ENCODE measurements at places on chromosomes 12 and 14. TPM values are rescaled to one million over a fixed set of nuclear protein-coding genes. Genes with fewer than 3 reads are reported as not detected.

DNA sequence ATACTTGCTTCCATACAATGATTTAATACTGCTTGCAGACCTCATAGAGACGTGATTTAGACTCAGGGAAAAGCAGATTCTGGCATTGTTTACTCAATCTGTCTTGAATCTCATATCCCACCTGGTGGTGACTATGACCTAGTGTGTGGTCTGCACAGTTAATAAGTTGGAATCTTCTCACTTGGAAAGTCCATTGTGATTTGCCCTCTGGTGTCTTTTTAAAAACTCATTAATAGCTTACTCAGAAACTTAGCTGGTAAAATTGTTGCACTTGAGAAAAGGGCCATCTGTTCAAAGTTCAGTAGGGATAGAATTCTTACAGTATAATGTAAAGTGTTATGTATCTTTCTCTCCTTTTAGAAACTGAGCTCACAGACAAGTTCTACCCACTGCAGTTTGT is 106.0 kb downstream of the PELI2 start:
- H3K27me3 ChIP-seq: no peaks in the 10 kb centered on the region
- no peaks in the 10 kb centered on the region for H3K36me3 ChIP-seq
- H3K4me3 ChIP-seq: no peak overlapping the region
- no peaks in the 10 kb centered on the region for H3K4me1 ChIP-seq
- no peak overlapping the region for H3K27ac ChIP-seq
- no peak for DNase-seq

DNA sequence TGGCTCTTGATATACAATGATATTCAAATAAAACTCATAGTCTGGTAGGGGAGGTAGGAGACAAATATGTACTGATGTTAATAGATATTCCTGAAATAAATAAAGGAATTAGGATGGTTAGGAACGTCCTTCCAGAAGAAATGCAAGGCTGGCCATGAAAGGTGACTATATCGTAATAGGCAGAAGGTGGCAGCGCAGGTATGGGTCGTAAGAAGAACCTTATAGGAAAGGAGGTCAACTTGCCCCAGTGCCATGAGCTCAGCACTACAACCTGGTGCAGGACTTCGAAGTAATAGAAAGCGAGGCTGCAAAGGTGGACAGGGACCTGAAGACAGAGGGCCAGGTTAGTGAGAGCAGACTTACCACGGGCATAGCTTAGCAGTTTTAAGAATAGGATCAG is 55.3 kb upstream of the FGD4 start:
- no peak overlapping the region for H3K27ac ChIP-seq
- no peak overlapping the region for H3K4me3 ChIP-seq
- DNase-seq: no peak
- no peaks in the 10 kb centered on the region for H3K36me3 ChIP-seq
- H3K4me1 ChIP-seq: no peaks in the 10 kb centered on the region
- H3K27me3 ChIP-seq: no peaks in the 10 kb centered on the region

- H3K4me3 ChIP-seq: no peak overlapping the region
- peaks cover 68% of the 10 kb centered on the region for H3K36me3 ChIP-seq
- H3K27me3 ChIP-seq: no peaks in the 10 kb centered on the region
- H3K4me1 ChIP-seq: peaks cover 70% of the 10 kb centered on the region
Observed at GRCh38 chr12:92359581-92360209, 214.0 kb upstream of the BTG1 start.

DNA sequence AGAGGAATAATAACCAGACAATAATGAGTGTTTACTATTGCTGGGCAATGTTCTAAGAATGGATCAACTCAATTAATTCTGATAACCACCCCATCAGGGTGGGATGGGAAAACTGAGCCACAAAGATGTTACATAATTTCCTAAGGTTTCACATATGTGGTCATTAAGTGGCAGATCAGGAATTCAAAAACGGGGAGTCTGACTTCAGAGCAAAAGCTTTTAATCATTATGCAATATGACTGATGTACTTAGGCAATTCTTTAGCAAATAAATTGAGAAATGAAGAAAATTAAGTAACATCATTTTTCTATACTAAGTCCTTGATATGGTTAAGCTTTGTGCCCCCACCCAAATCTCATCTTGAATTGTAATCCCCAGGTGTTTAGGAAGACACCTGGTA is 53.4 kb downstream of the PLCZ1 start:
- no peaks in the 10 kb centered on the region for H3K27me3 ChIP-seq
- no peaks in the 10 kb centered on the region for H3K36me3 ChIP-seq
- H3K4me1 ChIP-seq: no peaks in the 10 kb centered on the region
- H3K4me3 ChIP-seq: no peak overlapping the region
- DNase-seq: no peak

DNA sequence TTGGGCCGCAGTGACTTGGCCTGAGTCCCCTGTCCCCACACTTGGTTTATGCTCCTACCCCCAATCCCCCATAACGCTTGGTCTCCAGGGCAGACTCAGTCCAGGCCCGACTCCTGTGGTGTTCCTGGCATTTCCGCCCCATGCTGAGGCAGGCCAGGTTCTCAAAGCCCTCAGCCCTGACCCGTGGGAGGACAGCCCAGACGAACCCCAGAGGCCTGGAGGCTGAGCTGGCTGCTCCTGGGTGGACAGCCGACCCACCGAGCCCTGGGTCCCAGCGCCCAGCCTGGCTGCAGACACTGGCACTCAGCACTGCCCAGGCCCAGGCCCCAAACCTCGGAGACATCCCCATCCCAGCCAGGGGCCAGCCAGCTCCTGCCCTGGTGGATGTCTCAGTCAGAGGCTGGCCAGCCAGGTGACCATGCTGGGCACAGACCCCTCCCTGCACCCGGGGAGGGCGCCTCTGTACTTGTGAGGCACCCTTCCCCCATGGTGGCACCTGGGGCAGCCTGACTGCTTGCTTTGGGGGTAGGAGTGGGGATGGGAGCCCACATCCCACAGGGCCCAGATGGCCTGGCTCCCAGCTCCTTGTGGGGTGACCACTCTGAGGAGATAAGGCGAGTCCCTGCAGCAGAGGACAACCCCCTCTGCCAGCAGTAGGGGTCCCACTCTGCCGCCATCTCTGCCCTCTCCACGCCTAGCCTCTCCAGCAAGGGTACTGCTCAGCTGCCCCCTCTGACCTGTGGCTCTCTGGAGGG is 1.4 kb downstream of the PLD4 start:
- no peak overlapping the region for H3K27ac ChIP-seq
- H3K27me3 ChIP-seq: peaks cover 4% of the 10 kb centered on the region
- H3K4me3 ChIP-seq: no peak overlapping the region
- no peaks in the 10 kb centered on the region for H3K36me3 ChIP-seq
- H3K4me1 ChIP-seq: no peaks in the 10 kb centered on the region

DNA sequence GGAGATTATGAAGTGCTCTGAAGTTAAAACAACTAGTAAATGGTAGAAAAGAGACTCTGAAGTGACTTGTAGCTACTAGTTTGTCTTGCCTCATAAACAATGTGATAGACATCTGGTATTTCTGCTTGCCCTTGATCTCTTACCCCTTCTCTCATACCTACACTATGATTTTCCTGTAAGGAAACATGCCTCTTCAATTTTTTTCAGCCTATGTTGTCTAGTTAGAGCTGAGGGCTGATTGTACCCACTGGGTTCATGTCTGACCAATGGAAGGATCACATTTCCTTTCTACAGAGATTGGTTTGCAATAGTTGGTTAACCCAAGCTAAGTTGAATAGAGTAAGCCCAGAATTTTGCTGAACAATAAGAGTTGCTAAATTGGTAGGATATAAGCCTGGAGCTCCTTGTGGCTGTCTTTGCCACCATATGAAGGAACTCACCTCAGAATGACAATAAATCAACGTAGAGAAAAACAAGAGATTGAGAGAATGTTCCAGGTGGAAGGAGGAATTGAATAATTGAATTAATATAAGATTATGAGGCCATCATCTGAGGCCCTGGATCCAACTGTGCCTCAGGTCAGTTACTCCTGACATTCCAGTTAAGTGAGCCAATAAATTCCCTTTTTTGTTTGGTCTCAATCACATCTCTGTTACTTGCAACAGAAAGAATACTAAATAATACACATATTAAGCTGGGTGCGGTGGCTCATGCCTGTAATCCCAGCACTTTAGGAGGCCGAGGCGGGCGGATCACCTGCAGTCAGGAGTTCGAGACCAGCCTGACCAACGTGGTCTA is 346.4 kb downstream of the ZFP36L1 start:
- DNase-seq: no peak
- no peak overlapping the region for H3K27ac ChIP-seq
- no peak overlapping the region for H3K4me3 ChIP-seq
- no peaks in the 10 kb centered on the region for H3K27me3 ChIP-seq
- H3K36me3 ChIP-seq: no peaks in the 10 kb centered on the region
- no peaks in the 10 kb centered on the region for H3K4me1 ChIP-seq

DNA sequence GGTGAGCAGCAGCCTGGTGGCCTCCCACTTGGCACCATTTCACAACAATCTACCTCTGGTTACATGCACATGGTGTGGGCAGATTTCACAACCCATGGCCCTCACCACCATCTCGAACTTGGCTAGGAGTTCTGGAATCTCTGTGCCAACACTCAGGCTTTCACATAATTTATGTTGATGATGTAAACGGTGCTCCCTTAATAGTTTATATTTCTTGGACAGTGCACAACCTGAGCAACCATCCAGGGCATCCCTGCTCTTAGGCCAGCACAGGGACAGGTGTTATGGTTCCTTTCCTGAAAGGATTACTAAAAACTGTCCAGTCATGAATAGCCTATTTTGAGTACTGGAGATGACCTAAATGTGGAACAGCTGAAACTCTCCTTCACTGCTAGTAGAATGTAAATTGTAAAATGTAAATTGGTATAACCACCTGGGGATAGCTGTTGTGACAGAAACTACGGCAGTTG is 28.6 kb downstream of the ABCB9 start:
- H3K27ac ChIP-seq: no peak overlapping the region
- H3K36me3 ChIP-seq: no peaks in the 10 kb centered on the region
- DNase-seq: no peak
- H3K4me1 ChIP-seq: peaks cover 3% of the 10 kb centered on the region
- no peaks in the 10 kb centered on the region for H3K27me3 ChIP-seq
- no peak overlapping the region for H3K4me3 ChIP-seq

- H3K27ac ChIP-seq: no peak overlapping the region
- H3K36me3 ChIP-seq: peaks cover 5% of the 10 kb centered on the region
- H3K4me3 ChIP-seq: no peak overlapping the region
- DNase-seq: no peak
- H3K4me1 ChIP-seq: peaks cover 24% of the 10 kb centered on the region
Observed at GRCh38 chr12:14989790-14990189, 16.9 kb downstream of the PDE6H start.

DNA sequence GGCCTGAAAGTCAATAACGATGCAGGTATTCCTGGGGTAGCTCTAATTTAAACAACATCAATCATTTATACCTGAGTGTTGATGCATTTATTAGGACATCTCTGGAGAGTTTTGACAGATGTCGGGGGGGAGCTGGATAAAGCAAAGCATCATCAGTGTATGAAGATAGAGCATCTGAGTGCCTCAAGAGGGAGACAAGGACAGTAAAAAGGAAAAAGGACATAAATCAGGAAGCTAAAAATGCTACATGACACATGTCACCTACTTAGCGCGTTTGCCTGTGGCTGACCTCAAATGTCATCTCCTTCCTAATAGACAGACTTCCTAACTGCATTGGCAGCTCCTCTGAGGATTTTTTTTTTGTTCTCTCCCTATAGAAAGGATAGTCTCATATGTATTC is 259.5 kb upstream of the PKP2 start:
- no peak overlapping the region for H3K4me3 ChIP-seq
- no peaks in the 10 kb centered on the region for H3K4me1 ChIP-seq
- no peaks in the 10 kb centered on the region for H3K27me3 ChIP-seq
- H3K36me3 ChIP-seq: no peaks in the 10 kb centered on the region

- H3K4me3 ChIP-seq: no peak within 1 kb of the TSS
- no peak within 1 kb of the TSS for H3K27ac ChIP-seq
- peaks cover 10% of the 10 kb centered on the region for H3K27me3 ChIP-seq
- H3K36me3 ChIP-seq: peaks cover 40% of the 10 kb centered on the region
Observed at GRCh38 chr14:22836301-22837113, at the start of gene MMP14. Gene MMP14 (plus strand): TSS chr14:22836585. CDS start chr14:22836818, 233 bp downstream.

- no peaks in the 10 kb centered on the region for H3K36me3 ChIP-seq
- peaks cover 6% of the 10 kb centered on the region for H3K4me1 ChIP-seq
- H3K27ac ChIP-seq: no peak overlapping the region
- H3K27me3 ChIP-seq: peaks cover 33% of the 10 kb centered on the region
- no peak for DNase-seq
Observed at GRCh38 chr12:15225136-15225862, 4.1 kb upstream of the RERG start.

DNA sequence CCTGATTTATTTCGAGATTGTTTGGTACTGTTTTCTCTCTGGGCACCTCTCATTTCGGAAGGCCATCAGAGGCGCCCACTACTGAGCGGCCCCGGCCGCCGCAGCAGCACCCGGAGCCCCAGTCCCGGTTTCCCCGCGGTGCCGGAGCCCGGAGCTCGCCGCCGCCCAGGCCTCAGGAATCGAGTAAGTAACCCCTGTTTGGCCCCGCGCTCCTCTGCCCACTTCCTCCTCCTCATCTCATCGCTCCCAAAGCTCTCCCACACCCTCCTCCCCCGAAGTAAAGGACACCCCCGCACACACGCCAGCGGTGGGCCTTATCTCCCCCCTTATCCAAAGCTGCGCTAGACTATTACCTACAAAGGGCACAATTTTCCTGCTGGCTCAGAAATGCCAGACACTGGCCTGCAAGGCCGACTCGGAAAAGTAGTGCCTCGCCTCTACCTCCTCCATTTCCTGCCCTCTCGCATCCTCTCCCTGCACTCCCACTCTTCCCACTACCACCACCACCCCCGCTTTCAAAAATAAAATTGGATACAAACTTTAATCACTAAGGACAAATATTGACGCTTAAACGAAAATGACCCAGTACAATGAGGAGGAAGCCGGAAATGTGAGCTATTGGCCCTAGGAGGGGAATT is 637 bp upstream of the FOXG1 start:
- DNase-seq: no peak
- peaks cover 52% of the 10 kb centered on the region for H3K27me3 ChIP-seq
- peaks cover 3% of the 10 kb centered on the region for H3K4me1 ChIP-seq
- peaks cover 18% of the 10 kb centered on the region for H3K36me3 ChIP-seq
- peak overlapping the region; percentile 29 for H3K4me3 ChIP-seq

- DNase-seq: no peak
- no peak overlapping the region for H3K4me3 ChIP-seq
- no peaks in the 10 kb centered on the region for H3K36me3 ChIP-seq
Observed at GRCh38 chr12:19387161-19387560, 52.1 kb upstream of the AEBP2 start.

- H3K4me3 ChIP-seq: no peak overlapping the region
- peaks cover 7% of the 10 kb centered on the region for H3K36me3 ChIP-seq
Observed at GRCh38 chr12:53230108-53230845, 1.7 kb downstream of the RARG start.

GRCh38 chr14:86022031-86022629 is 492.2 kb downstream of the FLRT2 start:
- H3K27ac ChIP-seq: no peak overlapping the region
- no peaks in the 10 kb centered on the region for H3K27me3 ChIP-seq
- no peaks in the 10 kb centered on the region for H3K36me3 ChIP-seq
- H3K4me3 ChIP-seq: no peak overlapping the region

- H3K4me3 ChIP-seq: no peak overlapping the region
- no peak for DNase-seq
- no peaks in the 10 kb centered on the region for H3K4me1 ChIP-seq
- no peaks in the 10 kb centered on the region for H3K27me3 ChIP-seq
Observed at GRCh38 chr12:124617615-124618014, 50.2 kb upstream of the NCOR2 start.

- no peak for DNase-seq
- no peaks in the 10 kb centered on the region for H3K36me3 ChIP-seq
- peaks cover 9% of the 10 kb centered on the region for H3K4me1 ChIP-seq
- no peak overlapping the region for H3K27ac ChIP-seq
- H3K4me3 ChIP-seq: no peak overlapping the region
Observed at GRCh38 chr14:97920201-97920600, 1123.0 kb downstream of the VRK1 start.

- peaks cover 12% of the 10 kb centered on the region for H3K27me3 ChIP-seq
- DNase-seq: peak; percentile 67
- peaks cover 28% of the 10 kb centered on the region for H3K4me1 ChIP-seq
Observed at GRCh38 chr12:57765003-57765697, 1.7 kb downstream of the CYP27B1 start.

Gene LRRC10
- not detected for total RNA-seq

Gene MYH6
- not detected for total RNA-seq

Gene CLEC1A
- not detected for total RNA-seq

Gene STXBP6
- total RNA-seq: not detected

Gene RFC5
- total RNA-seq: 57.6 TPM

Gene MYO1H
- not detected for total RNA-seq
